GM23248 (cell line): ENCODE measurements at places on chromosomes 16 and 17. TPM values are rescaled to one million over a fixed set of nuclear protein-coding genes. Genes with fewer than 3 reads are reported as not detected.

Gene MSLN
- not detected in 2 replicates for polyA plus RNA-seq

Gene STAT5A
- 6.7 and 6.8 TPM in 2 replicates for polyA plus RNA-seq

Gene COX6A2
- polyA plus RNA-seq, result not detected in 2 replicates

Gene MYLK3
- polyA plus RNA-seq, result 0.11 TPM in 1 of 2 replicates, not detected in the other

Gene KCNH6
- not detected in 2 replicates for polyA plus RNA-seq

Gene C16orf92
- not detected in 2 replicates for polyA plus RNA-seq

Gene CALB2
- polyA plus RNA-seq, result 0.99 and 1.2 TPM in 2 replicates

Gene RNF112
- polyA plus RNA-seq, result 0.75 and 0.83 TPM in 2 replicates

Gene CHMP1A
- polyA plus RNA-seq, result 97.2 and 102 TPM in 2 replicates

Gene TNFRSF17
- polyA plus RNA-seq, result not detected in 2 replicates

Gene CACNG5
- polyA plus RNA-seq, result not detected in 2 replicates

DNA sequence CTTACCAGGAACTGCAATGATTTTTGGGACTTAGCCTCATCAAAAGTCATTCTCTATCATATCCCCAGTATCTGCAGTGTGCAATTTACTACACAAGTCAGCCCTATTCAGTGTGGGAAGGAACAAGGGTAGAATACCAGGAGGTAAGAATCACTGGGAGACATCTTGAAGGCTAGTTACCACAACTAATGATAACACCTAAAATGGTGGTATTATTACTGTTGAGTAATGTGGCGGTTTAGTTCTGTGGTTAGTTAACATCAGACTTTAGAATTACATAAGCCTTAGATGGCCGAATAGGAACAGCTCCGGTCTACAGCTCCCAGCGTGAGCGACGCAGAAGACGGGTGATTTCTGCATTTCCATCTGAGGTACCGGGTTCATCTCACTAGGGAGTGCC, 567.9 kb upstream of the CDH11 start:
- H3K4me1 ChIP-seq, result no peaks in the 10 kb centered on the region
- no peaks in the 10 kb centered on the region for H3K27me3 ChIP-seq
- H3K36me3 ChIP-seq, result no peaks in the 10 kb centered on the region
- no peak overlapping the region for H3K4me3 ChIP-seq
- H3K27ac ChIP-seq, result no peak overlapping the region

DNA sequence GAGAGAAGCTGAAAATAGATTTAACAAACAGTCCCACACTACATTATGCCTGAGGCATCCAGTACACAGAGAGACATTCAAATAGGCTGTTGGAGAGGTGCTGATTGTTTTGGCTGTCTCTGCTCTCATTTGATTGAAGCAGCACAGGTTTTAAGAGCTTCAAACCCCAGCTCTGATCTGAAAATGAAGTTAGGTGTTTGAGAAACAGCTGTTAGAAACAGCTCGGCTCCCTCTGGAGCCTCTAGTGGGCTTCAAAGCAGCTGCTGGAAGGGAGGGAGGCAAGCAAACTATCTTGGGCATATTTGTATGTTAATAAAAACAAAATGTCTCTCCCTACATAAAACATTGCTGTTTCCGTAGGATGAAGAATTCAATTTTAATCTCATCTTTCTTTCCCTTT, 607.3 kb upstream of the GOT2 start:
- no peaks in the 10 kb centered on the region for H3K4me1 ChIP-seq
- H3K36me3 ChIP-seq, result no peaks in the 10 kb centered on the region
- no peak overlapping the region for H3K27ac ChIP-seq
- no peaks in the 10 kb centered on the region for H3K27me3 ChIP-seq
- no peak overlapping the region for H3K4me3 ChIP-seq
- no peak for DNase-seq

- H3K4me1 ChIP-seq, result peaks cover 3% of the 10 kb centered on the region; the same call in 1 of the 2 replicates
- no peak overlapping the region for H3K4me3 ChIP-seq
- H3K36me3 ChIP-seq, result peaks cover 4% of the 10 kb centered on the region; the same call in 1 of the 2 replicates
- DNase-seq, result peak; percentile 34
- H3K27ac ChIP-seq, result no peak overlapping the region; the same call in 1 of the 2 replicates
- H3K27me3 ChIP-seq, result no peaks in the 10 kb centered on the region
Observed at GRCh38 chr17:1546292-1546922, 16.2 kb downstream of the PITPNA start.

DNA sequence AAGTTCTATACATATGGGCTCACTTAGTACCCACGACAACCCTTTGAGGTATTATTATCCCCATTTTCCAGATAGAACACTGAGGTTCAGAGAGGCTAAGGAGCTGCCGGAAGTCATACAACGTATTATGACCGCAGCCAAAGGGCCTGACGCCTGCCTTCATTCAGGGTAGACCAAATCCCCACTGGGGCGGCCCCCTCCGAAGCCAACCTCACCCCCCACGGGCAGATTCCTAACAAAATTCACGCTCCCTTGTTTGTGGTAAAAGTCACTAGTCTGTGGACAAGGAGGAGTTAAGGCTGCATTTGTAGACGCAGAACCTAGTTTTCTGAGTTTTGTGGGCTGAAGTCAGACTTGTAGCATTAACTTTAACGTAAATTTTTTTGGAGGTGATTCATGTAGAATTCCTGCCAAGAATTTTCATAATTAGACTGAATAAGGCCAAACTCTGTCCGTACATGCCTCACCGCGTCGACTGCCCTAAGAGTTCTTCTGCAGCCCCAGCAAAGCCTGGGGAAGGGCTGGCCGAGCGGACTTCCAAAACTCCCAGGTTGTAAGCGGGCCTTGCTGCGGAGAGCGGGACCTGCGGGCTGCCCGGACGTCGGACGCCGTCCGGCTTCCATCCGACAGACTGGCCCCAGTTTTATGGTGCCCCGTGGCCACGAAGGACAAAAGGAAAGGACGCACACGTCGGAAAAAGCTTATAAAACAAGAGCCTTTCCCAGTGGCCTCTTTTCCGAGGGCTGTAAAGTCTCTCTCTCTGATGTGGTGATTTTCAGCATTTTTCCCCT, 75.7 kb downstream of the NXN start:
- DNase-seq, result peak; percentile 93
- H3K27me3 ChIP-seq, result no peaks in the 10 kb centered on the region
- no peaks in the 10 kb centered on the region for H3K36me3 ChIP-seq
- H3K27ac ChIP-seq, result peak overlapping the region; percentile 62
- peaks cover 43% of the 10 kb centered on the region for H3K4me1 ChIP-seq

GRCh38 chr17:21382560-21383495, 6.7 kb downstream of the KCNJ12 start:
- H3K36me3 ChIP-seq, result no peaks in the 10 kb centered on the region
- no peaks in the 10 kb centered on the region for H3K4me1 ChIP-seq
- no peak for DNase-seq
- no peak overlapping the region for H3K27ac ChIP-seq
- H3K4me3 ChIP-seq, result no peak overlapping the region
- no peaks in the 10 kb centered on the region; the same call in 1 of the 2 replicates for H3K27me3 ChIP-seq

- no peak for DNase-seq
- no peaks in the 10 kb centered on the region for H3K4me1 ChIP-seq
- H3K4me3 ChIP-seq, result no peak overlapping the region
- H3K27ac ChIP-seq, result no peak overlapping the region
- no peaks in the 10 kb centered on the region; the same call in 1 of the 2 replicates for H3K36me3 ChIP-seq
Observed at GRCh38 chr16:1794221-1794871, 841 bp upstream of the IGFALS start.

GRCh38 chr16:56617212-56618085, 8.1 kb upstream of the MT1E start:
- H3K4me1 ChIP-seq, result peaks cover 37% of the 10 kb centered on the region
- no peaks in the 10 kb centered on the region for H3K27me3 ChIP-seq
- peak; percentile 88 for DNase-seq

DNA sequence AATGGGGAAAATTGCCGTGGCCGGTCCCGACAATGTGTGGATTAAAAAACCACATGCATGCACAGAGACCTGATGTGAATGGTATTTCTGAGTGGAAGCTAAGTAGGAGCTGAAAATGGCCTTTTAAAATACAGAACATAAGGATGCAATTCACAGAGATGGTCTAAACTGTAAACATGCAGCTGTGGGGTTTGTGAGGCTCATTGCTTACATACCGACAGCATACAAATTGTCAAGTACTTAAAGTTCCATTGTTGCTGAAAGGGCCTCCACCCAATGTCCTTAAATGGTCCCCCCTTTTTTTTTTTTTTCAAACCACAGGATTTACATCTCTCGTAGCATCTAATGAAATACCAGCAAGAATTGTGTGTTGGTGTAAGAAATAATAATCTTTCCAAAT, 523.2 kb downstream of the MAF start:
- DNase-seq, result no peak
- no peaks in the 10 kb centered on the region for H3K4me1 ChIP-seq
- H3K4me3 ChIP-seq, result no peak overlapping the region
- no peak overlapping the region for H3K27ac ChIP-seq

GRCh38 chr17:6269478-6269877, 165.4 kb downstream of the AIPL1 start:
- H3K27ac ChIP-seq, result no peak overlapping the region
- H3K36me3 ChIP-seq, result no peaks in the 10 kb centered on the region
- no peaks in the 10 kb centered on the region for H3K4me1 ChIP-seq
- DNase-seq, result peak; percentile 43

DNA sequence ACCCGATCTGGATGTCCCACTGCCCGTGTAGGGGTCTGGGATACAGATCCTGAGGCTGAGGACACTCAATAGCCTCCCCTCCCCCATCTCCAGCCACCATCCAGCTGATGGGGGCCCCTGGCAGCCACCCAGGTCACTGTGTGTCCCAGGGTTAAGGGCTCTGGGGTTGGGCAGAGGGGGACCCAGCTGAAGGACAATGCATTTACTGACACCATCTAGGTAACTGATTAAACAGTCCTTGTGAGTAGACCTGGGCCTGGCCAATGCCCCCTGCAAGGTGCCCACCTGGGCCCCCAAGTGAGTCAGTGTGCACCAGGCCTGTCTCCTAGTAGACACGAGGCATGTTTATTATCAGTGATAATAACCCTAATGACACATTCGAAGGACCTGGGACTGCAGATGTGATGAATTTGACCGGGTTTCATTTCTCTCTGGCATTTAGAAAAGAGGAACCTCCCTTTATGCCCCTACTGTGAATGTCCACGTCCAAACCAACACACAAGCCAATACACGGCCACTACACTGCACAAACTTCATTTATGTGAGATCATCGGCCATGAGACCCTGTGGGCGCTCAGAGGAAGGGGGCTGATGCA, 261.9 kb upstream of the FOXF1 start:
- H3K36me3 ChIP-seq, result no peaks in the 10 kb centered on the region
- no peak for DNase-seq
- no peak overlapping the region for H3K27ac ChIP-seq
- no peaks in the 10 kb centered on the region for H3K4me1 ChIP-seq
- H3K4me3 ChIP-seq, result no peak overlapping the region
- peaks cover 75% of the 10 kb centered on the region for H3K27me3 ChIP-seq

DNA sequence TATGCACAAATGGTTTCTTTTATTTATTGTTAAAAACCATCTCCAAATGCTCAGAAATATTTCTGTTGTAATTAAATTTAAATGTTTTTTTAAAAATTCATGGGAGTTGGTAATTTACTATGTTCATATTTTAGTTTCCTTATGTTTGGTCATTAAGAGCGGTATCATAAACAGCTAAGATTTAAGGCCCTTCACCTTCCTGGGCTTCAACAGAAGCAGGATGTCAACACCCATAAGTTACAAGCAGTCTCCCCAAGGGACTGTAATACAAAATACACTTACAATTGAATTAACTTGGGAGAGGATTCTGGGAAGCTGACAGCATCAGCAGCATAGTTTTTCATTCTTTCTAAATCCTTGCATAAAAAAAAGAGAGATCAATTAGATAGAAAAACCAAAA, 30.9 kb upstream of the TANC2 start:
- H3K27me3 ChIP-seq, result no peaks in the 10 kb centered on the region
- no peaks in the 10 kb centered on the region for H3K36me3 ChIP-seq
- H3K4me3 ChIP-seq, result no peak overlapping the region
- 0 out of 2 replicates have a peak, but pooled peaks cover 3% of the 10 kb centered on the region for H3K4me1 ChIP-seq
- DNase-seq, result no peak
- H3K27ac ChIP-seq, result no peak overlapping the region

GRCh38 chr17:48064638-48065037, 16.5 kb downstream of the NFE2L1 start:
- peaks cover 31% of the 10 kb centered on the region for H3K36me3 ChIP-seq
- peak overlapping the region; percentile 45 for H3K27ac ChIP-seq
- no peaks in the 10 kb centered on the region for H3K27me3 ChIP-seq
- peaks cover 42% of the 10 kb centered on the region for H3K4me1 ChIP-seq

DNA sequence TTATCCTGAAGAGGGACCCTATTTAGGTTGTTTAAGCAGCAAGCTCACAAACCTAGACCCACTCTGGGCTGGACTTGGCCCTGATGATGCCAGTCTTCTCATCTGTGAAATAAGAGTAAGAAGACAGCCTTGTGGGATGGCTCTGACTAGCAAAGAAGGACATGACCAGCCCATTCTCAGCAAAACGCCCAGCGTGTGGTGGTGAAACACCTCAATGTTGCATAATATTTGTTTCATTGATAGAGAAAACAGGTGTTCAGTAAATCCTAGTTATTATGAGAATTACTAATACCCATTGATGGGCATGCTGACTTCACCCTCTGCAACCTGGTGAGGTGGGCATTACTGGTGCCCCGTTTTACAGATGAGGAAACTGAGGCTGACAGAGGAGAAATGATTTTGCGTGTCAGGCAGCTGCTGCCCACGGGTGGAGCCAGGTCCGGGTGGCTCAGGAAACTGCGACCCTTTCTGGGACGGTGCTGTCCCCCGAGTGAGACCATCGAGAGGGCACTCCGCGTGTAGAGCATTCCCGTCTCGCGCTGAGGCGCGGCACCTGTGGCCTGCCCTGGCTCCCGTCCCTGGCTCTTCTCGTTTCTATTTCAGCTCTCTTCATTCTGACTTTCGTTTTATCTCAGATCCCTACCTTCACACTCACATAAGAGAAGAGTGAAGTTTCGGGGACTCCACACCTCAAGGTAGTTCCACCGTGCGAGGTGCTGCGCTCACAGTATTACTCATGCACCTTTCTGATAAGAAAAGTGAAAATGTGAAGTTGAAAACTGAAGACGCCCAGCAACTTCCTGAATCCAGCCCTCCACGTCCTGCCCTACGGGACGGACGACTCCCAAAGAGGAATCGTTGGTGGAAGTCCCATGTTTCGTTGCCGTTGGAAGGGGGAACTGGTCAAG, 48.5 kb downstream of the IRF8 start:
- DNase-seq, result no peak
- no peaks in the 10 kb centered on the region for H3K36me3 ChIP-seq
- no peak overlapping the region for H3K4me3 ChIP-seq
- no peak overlapping the region for H3K27ac ChIP-seq
- no peaks in the 10 kb centered on the region for H3K4me1 ChIP-seq
- H3K27me3 ChIP-seq, result peaks cover 62% of the 10 kb centered on the region

- no peak overlapping the region for H3K4me3 ChIP-seq
- H3K27me3 ChIP-seq, result no peaks in the 10 kb centered on the region
Observed at GRCh38 chr17:31266042-31266441, 31.0 kb downstream of the OMG start.
